ENCODE measurements at places on chromosomes 11 and 22.

DNA sequence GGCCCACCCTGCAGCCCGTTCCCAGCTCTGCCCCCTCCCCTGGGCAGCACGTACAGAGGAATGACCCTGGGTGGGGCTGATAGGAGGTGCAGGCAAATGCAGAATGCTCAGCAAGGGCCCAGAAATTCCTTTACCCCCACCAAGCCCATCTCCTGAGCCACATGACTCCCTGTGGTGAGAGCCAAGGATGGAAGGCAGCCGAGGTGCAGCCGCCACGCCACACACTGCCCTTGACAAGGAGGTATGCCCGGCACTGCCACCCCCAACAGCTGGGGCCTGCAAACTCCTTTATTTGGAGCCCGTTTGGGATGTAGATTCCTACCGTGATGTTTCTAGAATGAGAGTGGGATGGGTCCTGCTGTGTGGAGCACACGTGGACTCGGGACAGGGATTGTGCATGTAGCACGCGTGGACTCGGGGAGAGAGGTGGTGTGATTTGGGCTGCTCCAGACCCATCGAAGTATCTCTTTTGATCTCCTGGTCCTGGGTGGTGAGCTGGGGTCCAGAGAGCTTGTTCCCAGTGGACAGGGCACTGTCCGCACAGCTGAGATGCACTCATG, 12.9 kb downstream of the GTSE1 start:
- no peak for DNase-seq

DNA sequence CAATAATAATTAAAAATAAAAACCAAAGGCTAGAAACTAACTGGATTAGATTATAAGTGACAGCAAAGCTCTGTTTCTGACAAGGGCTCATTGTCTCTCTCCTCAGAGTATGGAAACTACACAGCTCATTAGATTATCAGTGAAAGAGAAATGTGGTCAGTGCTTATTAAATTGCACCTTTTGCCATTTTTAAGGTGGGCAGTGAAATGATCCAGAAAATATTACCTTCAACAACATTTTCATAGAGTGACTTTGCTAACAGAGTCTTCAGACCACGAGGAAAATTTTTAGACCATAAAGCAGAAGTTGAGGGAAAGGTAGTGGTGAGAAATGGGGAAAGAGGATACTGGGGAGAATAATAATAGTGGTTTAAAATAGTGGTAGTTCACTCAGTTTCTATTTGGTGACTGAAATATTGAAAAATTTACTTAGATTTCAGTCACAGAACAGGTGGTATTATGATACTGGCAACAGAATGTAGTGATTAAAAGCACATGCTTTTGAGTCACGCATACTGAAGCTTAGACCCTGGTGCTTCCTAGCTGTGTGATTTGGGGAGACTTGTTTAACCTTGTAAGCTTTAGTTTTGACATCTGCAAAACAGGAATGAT, 684.0 kb upstream of the CCDC90B start:
- no peak for DNase-seq

DNA sequence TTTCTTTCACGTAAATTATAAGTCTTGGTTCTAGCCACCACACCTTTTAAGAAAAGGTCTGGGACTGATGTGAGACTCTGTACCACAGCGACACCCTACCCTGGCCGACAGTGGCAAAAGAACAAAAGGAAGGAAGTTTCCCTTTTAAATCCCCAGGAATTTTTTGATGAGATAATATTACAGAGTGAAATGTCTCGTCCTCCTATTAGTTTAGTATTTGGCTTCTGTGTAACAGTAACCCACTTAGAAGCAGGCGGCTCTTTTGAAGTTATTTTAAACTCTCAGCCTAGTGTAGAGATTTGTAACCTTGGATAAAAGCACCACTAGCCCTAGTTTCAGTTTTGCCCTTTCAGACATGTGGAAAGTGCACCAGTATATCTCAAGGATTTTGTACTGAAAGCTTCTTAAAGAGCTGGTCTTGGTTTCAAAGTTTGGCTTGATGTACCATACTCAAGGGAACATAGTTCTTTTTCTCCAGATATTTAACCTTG, 84.1 kb downstream of the C22orf31 start:
- no peak for DNase-seq

DNA sequence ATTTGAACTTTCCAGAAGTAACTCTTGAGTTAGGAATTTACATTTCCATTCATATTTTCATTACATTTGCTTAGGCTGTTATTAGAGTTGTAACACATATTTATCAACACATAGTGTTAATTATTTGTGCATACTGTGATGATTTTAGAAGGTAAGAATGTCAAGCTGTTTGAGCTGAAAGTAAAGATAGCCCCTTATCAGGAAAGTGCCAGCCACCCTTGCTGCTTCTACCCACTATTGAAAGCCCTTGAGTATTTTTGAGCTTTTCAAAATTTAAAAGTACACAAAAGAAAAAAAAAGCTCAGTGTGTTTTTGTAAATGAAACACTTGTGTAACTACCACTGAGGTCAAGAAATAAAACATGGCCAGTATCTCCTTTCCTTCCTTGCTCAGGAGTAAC, 8.0 kb downstream of the APLP2 start:
- DNase-seq = no peak

DNA sequence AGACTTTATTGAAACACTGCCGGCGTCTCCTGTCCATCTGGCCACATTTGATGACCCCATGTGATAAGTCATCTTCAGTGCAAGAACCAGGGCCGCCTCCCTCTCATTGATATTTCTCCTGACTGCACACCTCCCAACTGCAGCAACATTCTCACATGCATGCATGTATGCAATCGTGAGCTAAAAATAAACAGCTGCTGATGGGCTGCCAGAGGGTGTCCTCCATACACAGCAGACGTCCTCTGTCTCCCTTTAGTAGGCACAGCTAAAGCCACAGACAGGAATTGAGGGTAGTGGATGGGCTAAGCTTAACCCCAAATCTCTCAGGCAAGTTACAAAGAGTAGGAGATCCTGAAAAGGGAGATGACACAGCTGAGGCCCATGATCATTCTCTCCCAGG, 106.7 kb upstream of the HSD17B12 start:
- DNase-seq = no peak

- peak; percentile 68 for DNase-seq
Measured at GRCh38 chr11:78424334-78425270, 7.0 kb upstream of the GAB2 start.

GRCh38 chr11:1305063-1305495, 4.4 kb downstream of the TOLLIP start:
- DNase-seq = no peak

- DNase-seq = no peak
Measured at GRCh38 chr11:17703951-17704350, 15.4 kb upstream of the MYOD1 start.

DNA sequence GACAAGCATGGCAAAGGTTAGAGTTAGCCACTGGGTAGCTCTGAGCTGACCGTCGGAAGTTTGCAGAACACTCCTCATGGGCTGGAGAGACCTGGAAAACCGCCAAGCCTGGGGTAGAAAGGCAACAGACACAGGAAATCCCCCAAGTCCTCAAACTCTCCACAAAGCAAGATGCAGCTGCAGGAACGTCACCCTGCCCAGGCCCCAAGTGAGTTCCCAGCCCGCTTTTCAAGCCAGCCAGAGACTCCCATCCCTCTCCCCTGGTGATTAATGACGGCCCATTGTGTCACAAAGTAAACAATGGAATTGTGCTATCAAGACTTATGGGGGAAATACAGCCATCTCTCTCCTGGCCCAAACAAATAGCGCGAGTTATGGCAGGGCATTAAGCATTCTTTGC, 633.0 kb downstream of the TBC1D22A start:
- no peak for DNase-seq

GRCh38 chr11:223026-223789, 12.9 kb downstream of the SIRT3 start:
- DNase-seq = no peak

GRCh38 chr22:50710886-50711285, 27.1 kb upstream of the ACR start:
- DNase-seq = no peak

DNA sequence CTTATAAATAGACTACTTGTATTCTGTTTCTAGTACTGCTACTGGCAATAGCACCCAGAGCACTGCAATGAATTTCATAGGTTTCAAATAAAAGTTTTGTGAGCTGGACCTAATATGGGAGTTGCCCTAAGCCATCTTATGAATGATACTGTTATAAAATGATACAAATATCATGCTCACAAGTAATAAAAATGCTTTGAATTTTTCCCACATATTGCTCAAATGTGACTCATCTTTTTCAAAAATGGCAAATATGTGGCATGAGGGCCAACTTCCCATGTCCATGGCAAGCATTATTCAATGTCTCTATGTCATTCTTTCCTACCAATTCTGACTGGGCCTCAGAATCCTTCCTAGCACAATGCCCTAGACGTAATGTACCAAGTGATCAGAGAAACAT, 137.6 kb downstream of the TRPC6 start:
- DNase-seq = no peak

DNA sequence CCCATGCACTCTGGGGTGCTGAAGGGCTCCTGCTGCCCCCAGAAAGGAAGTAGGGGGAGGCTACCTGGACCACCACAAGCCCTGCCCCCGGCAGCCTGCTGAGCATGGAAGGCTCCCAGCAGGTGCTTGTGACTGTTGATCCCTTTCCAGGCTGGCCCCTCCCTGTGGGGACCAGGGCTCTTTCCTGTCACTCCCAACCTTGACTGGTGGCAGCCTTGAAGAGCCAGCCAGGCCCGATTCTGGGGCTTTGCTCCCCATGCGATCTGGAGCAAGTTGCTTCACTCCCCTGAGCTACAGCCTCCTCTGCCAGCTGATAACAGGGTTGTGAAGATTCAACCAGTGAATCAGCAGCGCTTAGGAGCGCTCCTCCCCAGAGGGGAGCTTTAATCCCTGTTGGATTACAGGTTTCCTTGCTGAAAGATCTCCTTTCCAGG, 4.6 kb upstream of the CST6 start:
- no peak for DNase-seq

DNA sequence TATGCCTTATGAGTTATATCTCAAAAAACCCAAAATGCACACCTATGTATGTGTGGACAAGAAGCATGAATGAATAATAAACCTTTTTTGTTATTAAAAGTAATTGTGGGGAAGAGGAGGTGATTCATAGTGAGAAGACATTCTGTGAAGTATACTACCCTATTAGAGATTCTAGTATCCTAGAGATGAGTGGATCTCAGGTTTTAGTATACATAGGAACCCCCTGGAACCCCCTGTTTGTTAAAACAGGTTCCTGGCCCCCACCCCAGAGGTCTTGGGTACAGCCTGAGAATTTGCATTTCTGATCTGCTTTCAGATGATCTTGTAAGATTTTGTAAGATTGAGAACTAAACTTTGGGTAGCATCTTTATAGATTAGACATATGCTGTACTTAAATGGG, 17.5 kb downstream of the NUCB2 start:
- no peak for DNase-seq

DNA sequence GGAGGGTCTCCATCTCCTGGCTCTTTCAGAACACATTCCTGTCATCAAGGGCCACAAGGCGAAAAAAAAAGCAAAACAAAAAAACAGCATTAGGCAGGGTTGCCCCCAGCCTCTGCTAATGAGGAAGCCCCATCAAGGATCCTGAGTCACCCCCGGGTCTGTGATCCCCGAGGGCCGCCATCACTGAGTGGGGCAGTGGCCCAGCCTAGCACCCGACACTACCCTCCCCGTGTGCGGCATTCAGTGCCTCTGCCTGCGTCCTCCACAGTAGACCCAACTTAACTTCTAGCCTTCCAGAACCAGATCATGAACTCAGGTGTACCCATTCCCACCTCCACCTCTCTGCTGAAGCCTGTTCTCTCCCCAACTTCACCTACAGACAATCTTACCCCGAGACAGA, 6.6 kb upstream of the CDC42EP1 start:
- DNase-seq = no peak

DNA sequence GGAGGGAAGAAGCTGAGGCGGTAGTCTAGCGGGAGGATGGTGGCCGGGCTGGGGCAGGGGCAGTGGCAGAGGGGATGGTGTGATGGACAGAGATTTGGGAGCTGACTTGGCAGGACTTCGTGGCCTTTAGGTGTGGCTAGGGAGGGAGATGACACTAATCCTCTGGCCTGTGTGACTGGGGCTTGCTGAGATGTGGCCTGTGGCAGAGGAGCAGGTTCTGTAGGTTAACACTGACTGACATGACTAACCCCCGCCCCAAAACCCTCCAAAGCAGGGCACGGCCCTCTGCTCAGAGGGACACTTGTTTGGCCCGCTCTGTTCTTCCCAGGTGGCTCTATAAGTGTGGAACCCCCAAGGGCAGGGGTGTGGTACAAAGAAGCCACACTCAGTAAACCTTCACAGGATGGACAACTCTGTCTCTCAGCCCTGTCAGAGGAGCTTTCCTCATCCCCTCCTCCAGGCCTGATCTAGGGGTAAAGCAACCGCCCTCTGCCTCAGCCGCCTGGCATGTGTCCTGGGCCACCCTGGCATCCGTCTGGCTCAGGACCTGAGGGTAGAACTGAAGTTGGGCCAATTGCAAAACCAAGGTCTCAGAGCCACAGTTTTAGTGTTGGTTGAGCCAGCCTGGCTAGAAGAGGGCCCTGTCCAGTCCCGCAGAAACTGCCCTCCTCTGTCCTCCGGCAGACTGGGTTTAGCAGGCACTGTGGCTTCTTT, 15.6 kb downstream of the TOM1 start:
- no peak for DNase-seq

- DNase-seq = no peak
Measured at GRCh38 chr11:30760345-30760744, 174.2 kb upstream of the MPPED2 start.

Measured in SIG-M5 (cell line).